OCI-LY7 (cell line): ENCODE measurements at places on chromosomes 12 and 14. TPM values are rescaled to one million over a fixed set of nuclear protein-coding genes. Genes with fewer than 3 reads are reported as not detected.
A peak's percentile ranks its signal among the peaks of the same experiment; 100 is the strongest.

GRCh38 chr12:30985814-30986452, 59.4 kb downstream of the TSPAN11 start:
- peak; percentile 66 for DNase-seq

GRCh38 chr14:64993266-64993930, 6.7 kb downstream of the FNTB start:
- no peak for DNase-seq

GRCh38 chr12:6294156-6295093, 16.1 kb upstream of the PLEKHG6 start:
- DNase-seq = no peak

GRCh38 chr12:40378691-40379090, 153.9 kb downstream of the LRRK2 start:
- DNase-seq = no peak

- no peak for DNase-seq
These were observed 592.5 kb upstream of the FLRT2 start for GRCh38 chr14:84937449-84937848.

DNA sequence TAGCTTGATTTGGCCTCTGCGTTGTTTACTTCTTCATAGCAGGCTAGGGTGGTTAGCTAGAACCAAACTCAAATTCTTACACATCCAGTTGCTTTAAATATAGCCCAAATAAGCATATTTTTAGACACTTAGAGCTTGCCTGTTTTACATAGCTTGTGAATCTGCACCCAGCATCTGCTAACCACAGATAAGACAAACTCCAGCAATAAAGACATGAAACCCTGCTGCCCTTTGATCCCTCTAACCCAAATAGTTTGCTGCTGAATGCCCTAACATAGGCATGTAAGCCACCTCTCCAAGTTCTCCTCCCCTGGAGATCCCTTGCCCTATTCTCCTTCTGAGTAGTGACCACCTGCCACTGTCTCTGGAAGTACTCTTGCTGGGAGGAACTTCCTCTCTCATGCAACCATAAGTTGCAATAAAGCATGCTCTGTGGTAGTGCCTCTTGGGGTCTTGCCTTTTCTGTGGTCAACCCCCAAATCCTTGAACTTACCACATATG, 185.6 kb downstream of the TMEM117 start:
- no peak for DNase-seq

DNA sequence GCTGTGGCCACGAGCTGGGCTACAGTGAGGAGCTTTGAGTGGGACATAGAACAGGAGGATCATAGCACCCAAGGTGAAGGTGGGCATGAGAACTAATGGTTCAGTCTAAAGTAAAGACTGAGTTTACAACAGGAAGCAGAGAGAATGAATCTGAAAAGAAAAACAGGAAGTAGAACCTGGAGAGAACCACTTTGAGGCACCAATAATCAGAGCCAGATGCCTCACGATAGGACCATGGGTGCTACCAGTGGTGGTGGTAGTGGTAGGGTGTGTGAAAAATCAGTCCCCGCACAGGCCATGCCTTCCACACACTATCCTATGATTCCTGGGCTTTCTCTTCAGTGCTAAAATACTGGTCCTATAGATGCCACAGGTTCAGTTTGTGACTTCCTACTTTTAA, 293.6 kb downstream of the AKAP6 start:
- DNase-seq = peak; percentile 2

DNA sequence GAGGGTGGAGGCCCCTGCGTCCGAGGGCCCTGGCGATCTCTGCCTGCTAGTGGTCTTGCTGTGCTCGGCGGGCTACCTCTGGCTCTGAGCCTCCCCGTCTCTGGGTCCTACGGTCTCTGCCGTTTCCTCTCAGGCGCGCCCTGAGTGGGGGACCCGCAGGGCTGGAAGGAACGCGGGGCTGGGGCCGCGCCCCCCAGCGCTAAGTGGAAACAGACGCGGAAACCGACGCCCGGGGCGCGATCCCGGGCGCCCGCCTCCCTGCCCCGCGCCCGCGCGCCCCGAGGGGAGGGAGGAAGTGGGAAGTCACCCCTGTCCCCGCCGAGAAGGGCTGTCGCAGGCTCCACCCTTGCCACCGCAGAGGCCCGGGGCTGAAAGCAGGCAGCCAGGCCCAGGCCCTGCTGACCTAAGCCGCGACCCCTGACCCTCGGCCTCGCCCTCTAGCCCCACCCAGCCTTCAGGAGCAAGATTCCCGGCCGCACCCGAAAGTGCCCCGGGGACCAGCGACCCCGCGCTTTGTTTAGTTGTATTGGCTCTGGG, 831 bp downstream of the CRIP1 start:
- no peak for DNase-seq

DNA sequence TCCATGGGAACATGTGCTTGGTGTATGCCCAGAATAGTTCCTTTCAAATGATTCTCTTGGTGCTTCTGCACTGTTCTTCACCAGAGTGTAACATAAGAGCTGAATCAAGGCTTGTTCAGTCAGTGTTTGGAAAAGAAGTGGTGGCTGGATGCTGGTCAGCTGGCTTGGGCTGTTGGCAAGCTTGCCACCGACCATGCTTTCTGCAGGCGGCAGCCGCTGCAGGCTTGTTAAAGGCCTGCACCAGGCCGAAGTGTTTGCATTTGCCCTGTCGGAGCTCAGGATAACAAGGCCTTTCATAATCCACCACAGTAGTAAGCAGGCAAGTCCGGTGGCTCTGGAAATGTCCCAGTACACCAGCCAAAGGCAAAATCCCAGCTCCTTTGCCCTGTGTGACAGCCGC, 26.9 kb downstream of the DAAM1 start:
- DNase-seq = no peak

- DNase-seq = no peak
These were observed 91.1 kb downstream of the SCARB1 start for GRCh38 chr12:124772289-124773170.

GRCh38 chr14:89231426-89232113, 185.5 kb downstream of the FOXN3 start:
- DNase-seq = no peak

- no peak for DNase-seq
These were observed 83.2 kb downstream of the DHRS2 start for GRCh38 chr14:23719225-23719985.

- DNase-seq = no peak
These were observed 567.4 kb downstream of the MED13L start for GRCh38 chr12:115710104-115710564.

Gene P2RX2
- total RNA-seq = not detected in 2 replicates

Gene FIGNL2
- not detected in 2 replicates for total RNA-seq

Gene CPM
- total RNA-seq = 10.5 and 13.0 TPM in 2 replicates

Gene COX8C
- not detected in 2 replicates for total RNA-seq

Gene TSHR
- total RNA-seq = 3.8 and 4.9 TPM in 2 replicates

Gene AICDA
- total RNA-seq = 38.5 and 55.9 TPM in 2 replicates

Gene POTEG
- 2.0 and 2.8 TPM in 2 replicates for total RNA-seq

Gene TMTC2
- 5.6 and 6.2 TPM in 2 replicates for total RNA-seq
